ENCODE measurements at places on chromosomes 11 and 22.

DNA sequence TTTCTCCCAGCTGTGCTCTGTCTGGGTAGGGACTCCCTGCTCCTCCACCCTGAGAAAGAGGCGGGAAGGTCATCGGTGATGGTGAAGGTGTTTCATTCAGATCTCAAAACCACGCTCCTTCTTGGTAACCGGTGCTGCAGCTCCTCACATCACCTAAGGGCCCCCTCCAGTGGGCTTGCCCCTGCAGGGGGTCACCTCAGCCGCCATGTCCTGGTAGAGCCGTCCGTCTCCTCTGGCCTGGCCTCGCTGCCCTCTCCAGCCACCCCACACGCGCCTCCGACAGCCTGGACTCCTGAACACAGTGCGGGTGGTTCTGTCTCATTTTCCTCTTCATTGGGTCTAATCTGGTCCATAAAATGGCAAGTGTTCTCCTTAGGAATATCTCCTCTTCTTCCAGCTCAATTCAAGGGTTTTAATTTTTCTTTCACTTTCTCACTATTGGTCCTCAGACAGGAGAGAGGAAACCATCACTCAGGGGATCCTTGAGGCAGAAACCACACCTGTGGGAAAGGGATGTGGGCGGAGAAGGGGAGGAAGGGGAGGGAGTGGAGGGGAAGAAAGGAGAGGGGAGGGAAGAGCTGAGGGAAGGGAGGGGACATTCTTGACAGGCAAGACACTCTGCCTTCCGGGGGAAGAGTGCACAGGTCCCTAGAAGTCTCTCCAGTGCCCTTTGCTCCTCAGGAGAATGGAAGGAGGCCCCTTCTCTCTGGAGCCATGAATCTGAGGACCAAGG is 1338.4 kb downstream of the TBC1D22A start:
- DNase-seq = no peak

GRCh38 chr11:126646701-126647557 is 291.4 kb downstream of the ST3GAL4 start:
- no peak for DNase-seq

- no peak for DNase-seq
Observed at GRCh38 chr11:46711303-46711702, 7.7 kb upstream of the F2 start.

- no peak for DNase-seq
Observed at GRCh38 chr11:61682093-61682732, 2.0 kb downstream of the DAGLA start.

DNA sequence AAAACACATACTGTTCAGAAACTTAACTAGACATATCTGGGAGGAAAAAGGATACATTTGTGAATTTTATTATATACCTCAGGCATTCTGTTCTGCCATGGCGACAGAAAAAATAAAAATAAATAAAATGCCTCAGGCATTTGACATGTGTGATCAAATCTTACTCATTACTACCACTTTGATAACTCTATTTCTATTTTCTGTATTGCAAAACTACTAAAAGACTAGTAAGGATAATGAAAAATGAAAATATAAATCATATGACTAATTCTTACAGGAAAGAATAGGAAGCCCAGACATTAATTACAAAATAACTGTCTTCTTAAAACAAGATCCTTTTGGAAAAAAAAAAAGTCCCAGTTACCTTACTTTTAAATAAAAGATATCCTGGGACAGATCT is 5.3 kb downstream of the PICALM start:
- DNase-seq = no peak

DNA sequence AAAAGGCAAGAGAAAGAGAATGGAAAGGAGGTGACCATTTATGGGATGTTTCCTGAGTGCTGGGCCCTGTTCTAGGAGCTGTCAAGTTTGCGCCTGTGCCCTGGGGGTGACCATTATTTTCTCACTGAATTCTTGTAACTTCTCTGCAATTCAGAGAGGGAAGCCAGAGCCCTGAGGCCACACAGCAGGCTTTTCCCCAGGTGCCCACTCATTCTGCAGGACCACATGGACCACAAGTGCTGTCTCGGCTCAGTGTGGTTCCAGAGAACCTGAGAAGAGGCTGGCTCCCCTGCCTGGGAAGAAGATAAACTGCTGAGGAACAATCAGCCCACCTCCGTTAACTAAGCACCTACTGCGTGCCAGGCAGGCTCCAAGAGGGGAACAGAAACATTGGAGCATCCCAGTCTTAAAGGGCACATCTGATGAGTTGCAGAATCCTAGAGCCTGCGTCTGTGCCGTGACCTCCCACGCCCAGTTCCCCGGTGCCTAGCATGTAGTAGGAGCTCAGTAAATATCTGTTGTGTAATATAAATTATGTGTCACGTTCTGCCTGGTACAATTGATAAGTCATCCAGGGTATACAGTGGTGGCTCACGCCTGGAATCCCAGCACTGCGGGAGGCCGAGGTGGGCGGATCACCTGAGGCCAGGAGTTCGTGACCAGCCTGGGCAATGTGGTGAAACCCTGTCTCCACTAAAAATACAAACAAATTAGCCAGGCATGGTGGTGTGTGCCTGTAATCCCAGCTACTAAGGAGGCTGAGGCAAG is 31.6 kb upstream of the CRYBB3 start:
- DNase-seq = no peak

DNA sequence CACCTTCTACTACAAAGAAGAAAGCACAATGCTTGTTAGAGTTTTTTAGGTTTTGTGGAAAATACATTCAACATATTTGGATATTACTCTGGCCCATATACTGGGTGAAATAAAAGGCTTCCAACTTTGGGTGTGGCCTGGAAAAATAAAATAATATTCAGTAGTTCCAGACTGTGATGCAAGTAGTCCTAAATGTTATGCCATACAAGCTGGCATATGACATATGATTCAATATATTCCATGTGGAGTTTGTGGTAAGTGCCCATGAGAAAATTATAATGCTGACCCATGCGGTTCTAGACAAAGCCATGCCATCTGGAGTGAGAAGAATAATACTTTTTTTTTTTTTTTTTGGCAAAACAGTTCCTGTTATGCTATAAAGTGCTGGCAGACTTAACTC is 683.3 kb downstream of the LUZP2 start:
- DNase-seq = no peak

- no peak for DNase-seq
Observed at GRCh38 chr11:15006139-15006759, 34.1 kb upstream of the CALCA start.

DNA sequence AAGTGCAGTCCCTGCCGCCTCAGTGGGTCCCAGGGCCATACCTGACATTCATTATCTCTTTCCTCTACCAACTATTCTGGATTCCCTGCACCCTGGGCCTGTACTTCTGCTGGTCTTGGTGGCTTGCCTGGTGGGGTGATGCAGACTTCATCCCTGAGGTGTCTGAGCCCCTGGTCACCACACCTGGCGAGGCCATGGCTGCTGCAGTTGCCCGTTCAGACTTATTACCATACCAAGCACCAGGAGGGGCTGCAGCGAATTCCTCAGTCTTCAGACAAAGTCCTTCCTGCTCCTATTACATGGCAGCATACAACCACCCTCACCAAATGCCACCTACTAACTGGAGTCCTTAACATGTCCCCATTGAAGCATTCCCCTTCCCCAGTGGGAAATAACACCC is 73.0 kb upstream of the SLC22A12 start:
- DNase-seq = no peak

DNA sequence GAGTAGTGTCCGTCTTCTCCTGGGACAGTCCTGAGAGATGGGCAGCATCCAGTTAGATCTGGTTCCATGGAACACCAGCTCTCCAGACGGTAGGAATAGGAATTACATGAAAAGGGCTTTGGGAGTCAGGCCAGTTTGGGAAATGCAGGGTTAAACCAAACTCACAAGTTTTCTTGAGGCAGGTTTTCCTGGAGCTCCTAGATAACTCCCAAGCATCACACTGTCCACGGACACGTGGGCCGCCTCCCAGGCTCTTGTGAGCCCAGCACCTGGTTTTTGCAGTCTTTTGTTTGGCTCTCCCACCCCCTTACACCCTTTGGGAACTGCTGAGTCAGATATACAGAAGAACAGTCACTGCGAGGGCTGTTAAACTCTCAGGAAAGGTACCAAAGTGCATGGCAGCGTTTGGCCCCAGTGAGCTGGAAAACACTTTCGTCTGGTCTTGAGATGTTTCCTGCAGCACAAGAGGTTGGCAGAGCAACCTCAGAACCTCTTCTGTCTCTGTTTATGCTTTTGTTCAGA is 90.0 kb downstream of the BCR start:
- DNase-seq = no peak

- no peak for DNase-seq
Observed at GRCh38 chr11:118602331-118602730, 5.1 kb upstream of the PHLDB1 start.

DNA sequence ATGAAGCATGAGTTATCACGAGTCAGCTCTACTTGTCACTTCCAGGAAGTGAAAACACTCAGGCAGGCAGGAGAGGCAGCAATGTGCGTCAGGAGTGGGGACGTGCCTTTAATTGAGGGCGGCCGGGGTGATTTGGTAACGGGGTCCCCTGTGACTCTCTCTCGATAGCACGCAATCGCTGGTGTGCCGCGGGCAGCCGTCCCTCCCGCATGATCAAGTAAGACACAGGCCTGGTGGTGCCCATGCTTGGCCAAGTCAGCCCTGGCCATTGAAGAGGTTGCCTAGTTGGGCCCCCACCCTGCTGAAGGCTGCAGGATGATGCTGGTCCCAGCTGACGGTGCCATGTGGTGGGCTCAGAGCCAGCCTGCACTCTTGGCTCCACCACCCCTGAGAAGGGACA is 29.7 kb downstream of the CACNG2 start:
- DNase-seq = no peak

DNA sequence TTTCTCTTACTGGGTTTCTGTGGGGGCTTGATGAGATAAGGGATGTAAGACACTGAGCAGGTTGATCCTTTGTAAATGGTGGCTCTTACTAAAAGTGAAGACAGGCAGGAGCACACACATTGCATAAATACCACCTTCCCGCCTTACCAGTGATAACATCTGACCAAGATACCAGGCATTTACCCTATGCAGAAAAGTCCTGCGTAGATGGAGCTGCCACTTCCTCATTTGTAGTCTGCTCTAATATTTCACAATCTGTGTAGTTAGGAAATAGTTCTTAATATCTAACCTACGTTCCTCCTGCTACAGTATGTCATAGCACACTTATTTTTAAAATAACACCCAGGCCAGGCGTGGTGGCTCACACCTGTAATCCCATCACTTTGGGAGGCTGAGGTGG is 23.9 kb upstream of the SWAP70 start:
- DNase-seq = no peak

DNA sequence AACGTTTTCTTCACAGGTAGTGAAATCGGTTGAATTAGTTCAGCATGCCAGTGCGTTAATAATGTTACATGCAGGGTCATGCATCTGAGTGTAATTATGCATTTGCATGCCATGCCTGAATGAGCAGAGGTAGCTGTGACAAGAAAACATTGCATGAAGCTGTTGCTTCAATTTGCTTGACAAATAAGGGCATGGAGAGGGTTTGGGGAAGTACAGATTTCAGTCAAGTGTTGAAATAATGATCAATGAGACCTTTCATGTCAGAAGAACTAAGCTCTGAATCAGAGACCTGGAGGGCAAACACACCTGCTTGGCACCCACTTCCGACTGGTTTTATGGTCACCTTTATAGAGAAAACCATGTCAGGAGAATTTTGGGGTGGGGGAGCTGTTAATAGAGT is 221.4 kb downstream of the DBX1 start:
- no peak for DNase-seq

DNA sequence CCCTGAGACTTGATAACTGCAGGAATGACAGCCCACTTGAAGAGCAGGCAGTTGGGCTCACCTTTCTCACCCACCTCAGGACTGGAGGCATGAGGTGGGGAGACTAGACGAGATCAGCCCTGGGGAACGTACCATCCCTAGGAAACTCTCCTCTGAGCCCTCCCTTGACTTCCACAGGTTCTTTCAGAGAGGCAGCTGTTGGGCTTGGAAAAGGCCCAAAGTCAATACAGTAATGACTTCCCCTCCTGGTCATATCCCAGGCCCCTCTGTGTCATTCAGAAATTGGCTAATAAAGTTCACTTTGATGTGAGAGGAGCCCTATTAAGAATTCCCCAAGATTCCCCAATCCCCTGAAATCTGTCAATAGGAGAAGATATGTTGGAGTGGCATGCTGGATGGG is 5.8 kb upstream of the NECTIN1 start:
- no peak for DNase-seq

DNA sequence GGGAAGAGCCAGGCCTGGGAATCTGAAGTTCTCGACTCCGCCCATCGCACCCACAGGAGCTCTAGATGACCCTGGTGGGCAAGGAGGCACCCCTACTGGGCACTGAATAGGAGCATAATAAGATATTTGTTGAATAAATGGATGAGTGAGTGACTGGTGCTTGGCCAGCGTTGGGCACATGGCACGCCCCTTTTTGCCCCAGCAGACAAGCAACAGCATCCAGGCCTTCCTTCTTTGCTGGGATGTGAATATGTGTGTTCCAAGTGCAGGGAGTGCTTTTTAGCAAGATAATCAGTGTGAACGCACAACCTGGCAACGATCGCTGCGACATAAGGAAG is 443 bp upstream of the CELF1 start:
- no peak for DNase-seq

- DNase-seq = no peak
Observed at GRCh38 chr11:120674542-120674941, 163.0 kb downstream of the GRIK4 start.

- DNase-seq = no peak
Observed at GRCh38 chr22:44898236-44898635, 111.6 kb downstream of the PHF21B start.

DNA sequence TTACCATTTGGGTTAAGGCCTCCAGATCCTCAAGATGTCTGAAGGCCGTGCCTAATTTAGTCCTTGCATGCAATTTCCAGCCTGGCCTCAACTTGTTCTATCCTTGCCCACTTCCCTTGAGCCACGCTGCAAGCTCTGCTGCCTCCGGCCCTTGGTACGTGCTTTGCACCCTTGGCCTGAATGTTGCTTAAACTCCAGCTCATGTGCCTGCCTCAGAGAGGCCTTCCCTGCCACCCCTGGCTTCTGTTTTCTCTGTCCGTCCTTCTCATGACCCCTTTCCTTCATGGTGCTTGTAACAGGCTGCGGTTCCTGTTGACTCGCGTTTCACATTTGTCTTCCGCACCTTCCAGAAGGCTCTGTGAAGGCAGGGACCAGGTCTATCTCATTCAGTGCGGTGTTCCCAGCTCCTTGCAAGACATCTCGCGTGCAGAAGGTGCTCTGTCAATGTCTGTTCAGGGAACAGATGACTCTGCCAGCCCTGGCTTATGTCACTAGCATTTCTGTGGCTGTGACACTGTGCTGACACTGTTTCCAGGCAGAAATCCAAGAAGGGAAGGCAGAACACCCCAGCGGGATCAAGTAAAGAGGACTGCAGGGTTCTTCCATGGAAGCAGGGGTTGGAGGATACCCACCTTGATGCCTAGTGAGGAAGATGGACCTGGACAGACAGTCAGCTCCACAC is 61.8 kb downstream of the FBLN1 start:
- DNase-seq = no peak

DNA sequence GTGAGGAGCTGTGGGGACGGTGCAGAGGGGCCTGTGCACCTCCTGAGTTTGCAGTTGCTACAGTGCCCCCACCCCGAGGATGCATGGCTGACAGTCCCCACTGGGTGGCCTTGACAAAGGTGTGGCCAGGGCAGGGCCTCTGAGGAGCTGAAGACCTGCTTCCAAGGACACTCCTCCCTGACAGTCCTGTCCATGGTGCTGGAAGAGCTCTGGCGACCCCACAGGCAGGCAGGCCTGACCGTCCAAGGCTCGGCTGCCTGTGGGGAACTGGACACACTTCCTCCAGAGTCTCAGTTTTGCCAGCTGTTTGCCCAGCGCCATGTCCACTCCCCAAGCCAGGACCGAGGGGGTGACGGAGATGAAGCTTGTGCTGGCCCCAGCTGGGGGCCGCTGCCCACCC is 32.7 kb downstream of the BRSK2 start:
- no peak for DNase-seq

All from stimulated activated CD8-positive, alpha-beta memory T cell treated with anti-CD3 and anti-CD28 coated beads, Interleukin-7, amount 100 ng/mL, for 4 hours (primary cell).